Naive thymus-derived CD4-positive, alpha-beta T cell (primary cell): ENCODE measurements at places on chromosomes 7 and 10. TPM values are rescaled to one million over a fixed set of nuclear protein-coding genes. Genes with fewer than 3 reads are reported as not detected.

DNA sequence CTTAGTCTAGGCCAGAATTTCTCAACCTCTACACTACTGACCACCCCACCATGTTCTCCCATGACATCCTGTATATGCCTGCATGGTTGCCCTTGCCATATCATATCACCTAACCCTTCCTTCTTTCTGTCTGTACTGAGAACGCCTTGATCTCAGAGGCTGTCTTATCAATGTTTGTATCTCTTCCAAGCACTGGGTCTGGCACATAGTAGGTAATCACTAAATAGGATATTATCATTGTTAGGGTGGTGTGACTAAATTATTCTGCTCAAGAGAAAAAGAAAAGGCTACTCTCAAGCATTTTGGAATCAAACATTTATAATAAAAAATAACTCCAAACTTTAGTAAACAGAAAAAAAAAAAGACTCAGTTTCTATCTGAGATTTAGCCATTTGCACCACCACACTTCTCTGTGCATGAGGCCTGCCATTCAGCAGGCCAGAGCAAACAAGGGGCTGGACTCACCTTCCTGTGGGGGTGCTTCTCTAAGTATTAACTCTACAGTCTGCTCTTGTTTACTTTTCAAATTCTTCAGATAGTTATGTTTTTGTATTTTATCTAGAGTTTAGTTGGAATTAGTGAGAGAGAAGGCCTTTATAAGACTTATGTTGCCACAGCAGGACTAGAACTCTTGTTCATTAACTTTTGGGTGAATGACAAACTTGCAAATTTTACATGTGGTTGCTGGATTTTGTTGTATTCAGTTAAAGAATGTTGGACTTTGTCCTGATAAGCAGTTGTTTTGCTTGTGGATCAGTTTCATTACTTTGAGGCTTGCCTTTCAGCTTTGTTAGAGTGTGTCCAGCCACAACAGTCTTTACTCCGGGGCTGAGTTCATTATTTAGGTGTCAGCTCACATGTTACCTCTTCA, 5.4 kb downstream of the AGBL3 start:
- no peaks in the 10 kb centered on the region for H3K36me3 ChIP-seq
- DNase-seq, result no peak
- H3K27ac ChIP-seq, result peak overlapping the region; percentile 42
- no peak overlapping the region for H3K4me3 ChIP-seq
- H3K4me1 ChIP-seq, result peaks cover 6% of the 10 kb centered on the region

Gene AKR1C8
- total RNA-seq, result 0.88 TPM

- DNase-seq, result no peak
- H3K36me3 ChIP-seq, result no peaks in the 10 kb centered on the region
- H3K4me1 ChIP-seq, result no peaks in the 10 kb centered on the region
These were observed 25.9 kb downstream of the FOXK1 start for GRCh38 chr7:4707980-4708411.

GRCh38 chr10:104487794-104488438, 134.3 kb downstream of the CFAP58 start:
- H3K27me3 ChIP-seq, result no peaks in the 10 kb centered on the region
- H3K4me3 ChIP-seq, result no peak overlapping the region
- H3K36me3 ChIP-seq, result no peaks in the 10 kb centered on the region
- H3K27ac ChIP-seq, result no peak overlapping the region

DNA sequence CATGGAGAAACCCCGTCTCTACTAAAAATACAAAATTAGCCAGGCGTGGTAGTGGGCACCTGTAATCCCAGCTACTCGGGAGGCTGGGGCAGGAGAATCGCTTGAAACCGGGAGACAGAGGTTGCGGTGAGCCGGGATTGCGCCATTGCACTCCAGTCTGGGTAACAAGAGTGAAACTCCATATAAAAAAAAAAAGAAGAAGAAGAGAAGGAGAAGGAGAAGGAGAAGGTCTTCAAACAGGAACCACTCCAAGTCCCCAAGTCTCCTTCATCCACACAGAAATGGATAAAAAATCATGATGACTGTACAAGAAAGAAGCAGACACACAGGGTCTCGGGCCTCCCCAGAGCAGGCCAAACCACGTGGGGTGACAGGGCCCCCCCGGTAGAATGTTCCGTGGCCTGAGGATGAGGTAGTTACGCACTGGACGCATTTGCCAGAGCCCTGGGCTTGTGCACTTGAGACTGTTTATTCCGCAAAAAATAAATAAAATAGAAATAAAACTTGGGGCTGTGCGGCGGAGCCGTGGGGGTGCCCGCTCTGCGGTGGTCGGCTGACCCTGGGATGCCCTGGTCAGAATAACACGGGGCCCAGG, 15.8 kb downstream of the VENTX start:
- H3K4me1 ChIP-seq, result peaks cover 15% of the 10 kb centered on the region
- DNase-seq, result no peak
- H3K36me3 ChIP-seq, result no peaks in the 10 kb centered on the region

Gene NPSR1
- not detected for total RNA-seq

Gene SLC18A3
- not detected for total RNA-seq

GRCh38 chr10:1362589-1363445, 306.6 kb downstream of the WDR37 start:
- H3K27me3 ChIP-seq, result no peaks in the 10 kb centered on the region
- H3K36me3 ChIP-seq, result no peaks in the 10 kb centered on the region
- DNase-seq, result no peak
- H3K27ac ChIP-seq, result no peak overlapping the region

Gene TUBB8
- total RNA-seq, result not detected

Gene TMEM140
- total RNA-seq, result 44.7 TPM

Gene LMBR1
- total RNA-seq, result 88.2 TPM

- no peaks in the 10 kb centered on the region for H3K4me1 ChIP-seq
- H3K36me3 ChIP-seq, result no peaks in the 10 kb centered on the region
- no peak for DNase-seq
- H3K27ac ChIP-seq, result no peak overlapping the region
- H3K4me3 ChIP-seq, result no peak overlapping the region
- peaks cover 3% of the 10 kb centered on the region for H3K27me3 ChIP-seq
These were observed 4.8 kb upstream of the GCK start for GRCh38 chr7:44194069-44194468.

DNA sequence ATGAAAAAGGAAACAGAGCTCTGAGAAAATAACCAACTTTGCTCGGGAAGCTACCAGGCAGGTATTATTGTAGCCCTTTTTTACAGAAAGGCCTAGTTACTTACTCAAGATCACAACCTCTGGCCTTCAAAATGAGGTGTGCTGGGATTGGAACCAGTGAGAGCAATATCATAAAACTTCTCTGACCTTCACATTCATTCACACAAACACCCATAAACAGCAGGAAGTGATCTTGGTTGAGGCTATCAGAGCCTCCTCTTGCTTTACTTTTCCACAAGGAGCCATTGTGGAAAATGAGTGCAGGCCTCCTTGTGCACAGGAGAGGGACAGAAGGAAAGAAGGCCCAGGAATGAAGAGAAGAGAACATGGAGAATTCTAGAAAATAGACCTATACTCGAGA, 204.5 kb upstream of the NPVF start:
- no peak overlapping the region for H3K4me3 ChIP-seq
- no peaks in the 10 kb centered on the region for H3K27me3 ChIP-seq
- H3K36me3 ChIP-seq, result no peaks in the 10 kb centered on the region
- no peaks in the 10 kb centered on the region for H3K4me1 ChIP-seq

- no peaks in the 10 kb centered on the region for H3K27me3 ChIP-seq
- peaks cover 17% of the 10 kb centered on the region for H3K36me3 ChIP-seq
- no peak for DNase-seq
- no peak overlapping the region for H3K4me3 ChIP-seq
These were observed 224.2 kb downstream of the MLLT10 start for GRCh38 chr10:21758239-21758638.

DNA sequence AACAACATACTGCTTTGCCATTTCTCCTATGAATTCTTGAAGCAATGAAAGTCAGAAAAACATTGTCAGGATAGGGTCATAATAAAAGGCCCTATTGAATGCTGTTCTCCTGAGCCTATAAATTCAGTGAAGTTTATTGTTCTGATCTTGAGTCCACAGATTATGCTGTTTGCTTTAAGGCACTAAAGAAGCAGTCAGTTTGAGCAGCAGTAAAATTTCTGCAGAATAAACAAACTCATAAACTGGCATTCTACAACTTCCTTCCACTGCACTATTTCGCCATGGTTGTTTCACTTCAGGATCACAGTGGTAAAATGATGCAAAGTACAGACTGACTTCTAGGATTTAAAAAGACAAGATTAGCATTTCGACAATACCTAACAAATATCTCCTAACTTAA, 503.2 kb downstream of the SH2D4B start:
- no peaks in the 10 kb centered on the region for H3K27me3 ChIP-seq
- H3K27ac ChIP-seq, result no peak overlapping the region
- H3K4me1 ChIP-seq, result no peaks in the 10 kb centered on the region
- H3K4me3 ChIP-seq, result no peak overlapping the region
- H3K36me3 ChIP-seq, result no peaks in the 10 kb centered on the region
- DNase-seq, result no peak

Gene RBP3
- not detected for total RNA-seq

DNA sequence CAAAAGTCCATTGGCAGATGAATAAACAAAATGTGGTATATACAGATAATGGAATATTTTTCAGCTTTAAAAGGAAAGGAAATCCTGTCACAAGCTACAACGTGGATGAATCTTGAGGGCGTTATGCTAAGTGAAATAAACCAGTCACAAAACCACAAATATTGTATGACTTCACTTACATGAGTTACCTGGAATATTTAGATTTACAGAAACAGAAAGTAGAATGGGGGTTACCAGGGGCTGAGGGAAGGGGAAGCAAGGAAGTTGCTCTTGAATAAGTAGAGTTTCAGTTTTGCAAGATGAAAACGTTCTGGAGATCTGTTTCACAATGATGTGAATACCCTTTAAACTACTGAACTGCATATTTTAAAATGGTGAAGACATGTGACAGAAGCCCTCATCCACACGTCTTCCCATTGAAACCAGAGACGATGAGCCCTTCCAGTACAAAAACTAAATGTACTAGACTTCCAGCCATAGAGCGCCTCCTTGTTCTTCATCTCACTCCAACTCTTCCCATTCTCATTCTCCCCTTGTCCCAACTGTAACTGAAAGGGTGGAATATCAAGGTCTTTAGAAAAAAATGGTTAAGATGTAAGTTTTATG, 62.4 kb downstream of the MICU1 start:
- no peaks in the 10 kb centered on the region for H3K4me1 ChIP-seq
- no peak overlapping the region for H3K4me3 ChIP-seq
- H3K36me3 ChIP-seq, result peaks cover 5% of the 10 kb centered on the region

Gene HTR5A
- not detected for total RNA-seq

Gene NAT16
- total RNA-seq, result not detected

Gene C10orf67
- 0.08 TPM in 1 of 2 replicates, not detected in the other for total RNA-seq

DNA sequence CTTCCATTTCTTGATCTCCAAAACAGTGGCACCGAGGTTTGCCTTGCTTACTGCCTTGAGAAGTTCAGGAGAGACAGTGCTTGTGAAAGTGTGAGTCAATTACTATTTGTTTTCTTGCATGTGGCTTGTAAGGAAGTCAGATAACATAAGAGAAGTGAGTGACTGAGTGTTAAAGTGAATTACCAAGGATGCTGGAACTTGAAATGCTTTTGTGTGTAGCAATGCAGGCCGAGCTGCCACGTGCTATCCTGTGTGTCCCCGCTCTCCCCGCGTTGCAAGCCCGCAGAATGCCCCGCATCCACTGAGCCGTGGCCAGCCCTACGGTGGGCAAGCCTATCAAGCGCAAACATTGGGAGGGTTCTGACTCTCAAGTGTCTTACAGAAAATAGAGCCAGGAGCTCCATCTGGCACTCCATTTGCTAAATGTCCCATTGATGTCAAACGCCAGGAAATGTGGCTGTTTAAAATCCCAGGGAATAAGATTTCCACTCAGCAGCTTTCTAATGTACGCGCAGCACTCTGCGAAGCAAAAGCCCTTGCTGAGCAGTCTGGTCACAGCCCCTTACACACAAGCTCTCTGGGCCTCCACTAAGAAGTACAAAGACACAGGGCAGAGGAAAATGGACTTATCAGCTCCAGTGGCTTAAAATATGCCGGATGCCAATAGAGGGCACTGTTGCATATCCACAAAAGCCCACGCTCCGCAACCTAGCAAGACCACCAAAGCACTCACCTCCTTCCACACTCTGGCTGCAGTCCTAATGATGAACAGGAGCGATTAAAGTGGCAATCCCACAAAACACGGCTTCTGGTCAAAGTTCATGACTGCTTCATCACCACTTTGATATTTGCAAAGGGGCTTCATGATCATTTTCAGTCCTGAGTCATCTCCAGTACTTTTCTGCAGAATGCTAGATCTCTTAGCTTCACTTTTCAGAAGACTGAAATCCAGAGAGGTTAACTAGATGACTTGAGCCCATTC, 158.0 kb upstream of the ITGB1 start:
- no peaks in the 10 kb centered on the region for H3K27me3 ChIP-seq
- peak overlapping the region; percentile 31 for H3K4me3 ChIP-seq
- no peak for DNase-seq
- H3K36me3 ChIP-seq, result no peaks in the 10 kb centered on the region
- H3K27ac ChIP-seq, result no peak overlapping the region

DNA sequence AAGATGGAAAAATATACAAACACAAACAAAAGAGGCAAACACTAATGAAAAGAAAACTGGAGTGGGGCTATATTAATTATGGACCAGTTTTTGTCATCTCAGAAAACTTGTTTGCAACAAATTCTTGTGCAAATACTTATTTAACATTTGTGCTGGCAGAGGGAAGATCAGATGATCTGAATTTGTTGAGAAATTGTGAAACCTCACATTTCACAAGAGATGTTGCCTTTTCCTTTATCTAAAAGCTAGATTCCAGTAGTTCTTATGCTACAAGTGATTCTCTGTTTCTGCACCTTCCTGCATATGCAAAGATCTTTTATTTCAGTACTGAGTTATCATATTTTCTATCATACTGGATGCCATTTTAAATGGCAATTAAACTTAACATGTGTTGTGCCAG, 320.7 kb downstream of the SUGCT start:
- no peaks in the 10 kb centered on the region for H3K27me3 ChIP-seq
- no peaks in the 10 kb centered on the region for H3K36me3 ChIP-seq
- no peaks in the 10 kb centered on the region for H3K4me1 ChIP-seq

Gene FAM131B
- total RNA-seq, result 0.41 and 0.53 TPM in 2 replicates

DNA sequence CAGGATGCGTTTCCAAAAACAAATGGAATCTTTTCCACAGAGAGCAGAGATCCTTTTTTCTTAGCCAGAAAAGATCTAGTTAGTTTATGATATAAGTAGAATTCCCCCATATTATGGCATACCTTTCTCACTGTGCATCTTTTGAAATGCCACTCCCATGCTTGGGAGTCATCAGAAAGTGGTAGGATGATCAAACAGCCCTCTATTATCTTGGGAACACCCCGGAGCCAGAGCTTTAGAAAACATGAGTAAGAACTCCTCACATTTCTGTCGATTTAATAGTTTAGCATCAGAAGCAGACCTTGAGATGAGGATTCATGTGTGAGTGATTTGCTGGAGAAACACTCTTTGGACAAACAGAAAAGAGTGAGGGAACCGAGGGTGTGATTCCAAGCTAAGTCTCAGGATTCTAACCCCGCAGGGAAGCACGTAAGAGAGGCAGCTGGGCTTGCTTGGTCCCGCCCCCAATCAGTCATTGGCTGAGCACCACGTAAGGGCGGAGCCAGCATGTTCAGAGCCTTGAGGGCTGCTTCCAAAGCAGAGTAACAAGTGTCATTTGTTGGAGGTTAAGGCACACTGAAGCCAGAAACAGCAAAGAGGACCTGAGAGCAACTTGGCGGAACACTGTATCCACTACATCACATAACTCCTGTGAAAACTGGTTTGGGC, 43.7 kb upstream of the NXPH1 start:
- H3K4me1 ChIP-seq, result no peaks in the 10 kb centered on the region
- H3K27me3 ChIP-seq, result no peaks in the 10 kb centered on the region
- no peaks in the 10 kb centered on the region for H3K36me3 ChIP-seq
- no peak for DNase-seq
